ENCODE measurements at places on chromosomes 1 and 21. TPM values are rescaled to one million over a fixed set of nuclear protein-coding genes. Genes with fewer than 3 reads are reported as not detected.

DNA sequence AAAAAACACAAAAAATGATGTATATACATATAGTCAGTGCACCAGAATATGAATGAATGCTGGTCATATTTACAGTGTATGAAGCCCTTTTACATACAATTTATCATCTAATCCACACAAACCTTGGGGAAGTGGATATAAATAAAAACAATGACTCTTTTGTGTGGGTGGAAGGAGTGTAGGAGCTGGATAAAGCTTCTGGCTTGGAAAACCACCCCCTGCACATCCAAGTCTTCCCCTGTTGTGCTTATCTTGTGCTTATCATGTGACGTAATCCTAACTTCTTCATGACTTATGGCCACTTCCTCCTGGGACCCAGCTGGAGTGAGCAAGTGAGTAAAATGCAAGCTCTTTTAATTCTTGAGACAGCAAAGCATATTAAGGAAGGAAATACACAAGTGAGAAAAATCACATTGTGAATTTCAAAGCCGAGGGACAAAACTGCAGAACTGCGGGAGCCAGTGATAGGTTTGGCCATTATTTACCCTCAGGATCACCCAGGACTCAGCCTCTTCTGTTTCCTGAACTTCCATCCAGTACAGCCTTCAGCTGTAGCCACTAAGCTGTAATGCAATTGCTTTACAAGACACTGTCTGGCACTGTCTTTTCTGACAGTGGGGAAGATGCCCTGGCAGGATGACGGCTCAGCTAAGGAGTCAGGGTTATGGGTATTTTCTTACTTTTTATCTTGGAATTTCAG is 104.0 kb upstream of the PPM1J start:
- DNase-seq: peak; percentile 82

GRCh38 chr1:33392639-33393038 is 38.3 kb downstream of the PHC2 start:
- no peak for DNase-seq

DNA sequence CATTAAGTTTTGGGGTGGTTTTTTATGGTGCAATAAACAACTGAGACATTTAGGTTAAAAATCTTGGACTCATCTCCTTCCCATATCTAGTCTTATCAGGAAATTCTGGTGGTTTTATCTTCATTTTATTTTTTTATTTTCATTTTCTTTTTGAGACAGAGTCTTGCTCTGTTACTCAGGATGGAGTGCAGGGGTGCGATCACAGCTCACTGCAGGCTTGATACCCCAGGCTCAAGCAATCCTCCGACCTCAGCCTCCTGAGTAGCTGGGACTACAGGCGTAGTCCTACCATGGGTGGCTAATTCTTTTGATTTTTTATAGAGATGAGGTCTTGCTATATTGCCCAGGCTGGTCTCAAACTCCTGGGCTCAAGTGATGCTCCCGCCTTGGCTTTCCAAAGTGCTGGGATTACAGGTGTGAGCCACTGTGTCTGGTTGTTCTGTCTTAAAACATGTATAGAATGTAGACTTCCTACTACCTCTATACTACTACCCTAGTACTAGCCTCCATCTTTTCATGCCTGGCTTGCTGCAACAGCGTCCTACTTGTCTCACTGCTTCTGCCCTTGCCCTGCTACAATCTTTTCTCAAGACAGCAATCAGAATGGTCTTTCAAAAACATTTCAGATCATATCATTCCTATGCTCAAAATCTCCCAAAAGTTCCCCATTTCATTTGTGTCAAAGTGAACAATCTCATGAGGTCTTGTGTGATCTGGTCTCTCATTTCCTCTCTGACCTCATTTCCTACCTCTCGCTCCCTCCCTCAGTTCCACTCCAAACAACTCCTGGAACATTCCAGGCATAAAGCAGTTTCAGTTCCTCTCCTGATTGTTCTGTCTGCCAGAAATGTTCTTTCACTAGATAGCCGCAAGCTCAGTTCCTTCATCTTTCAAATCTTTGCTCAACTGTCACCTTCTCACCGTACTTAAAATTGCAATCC is 5.9 kb upstream of the FCGR2A start:
- DNase-seq: peak; percentile 20

DNA sequence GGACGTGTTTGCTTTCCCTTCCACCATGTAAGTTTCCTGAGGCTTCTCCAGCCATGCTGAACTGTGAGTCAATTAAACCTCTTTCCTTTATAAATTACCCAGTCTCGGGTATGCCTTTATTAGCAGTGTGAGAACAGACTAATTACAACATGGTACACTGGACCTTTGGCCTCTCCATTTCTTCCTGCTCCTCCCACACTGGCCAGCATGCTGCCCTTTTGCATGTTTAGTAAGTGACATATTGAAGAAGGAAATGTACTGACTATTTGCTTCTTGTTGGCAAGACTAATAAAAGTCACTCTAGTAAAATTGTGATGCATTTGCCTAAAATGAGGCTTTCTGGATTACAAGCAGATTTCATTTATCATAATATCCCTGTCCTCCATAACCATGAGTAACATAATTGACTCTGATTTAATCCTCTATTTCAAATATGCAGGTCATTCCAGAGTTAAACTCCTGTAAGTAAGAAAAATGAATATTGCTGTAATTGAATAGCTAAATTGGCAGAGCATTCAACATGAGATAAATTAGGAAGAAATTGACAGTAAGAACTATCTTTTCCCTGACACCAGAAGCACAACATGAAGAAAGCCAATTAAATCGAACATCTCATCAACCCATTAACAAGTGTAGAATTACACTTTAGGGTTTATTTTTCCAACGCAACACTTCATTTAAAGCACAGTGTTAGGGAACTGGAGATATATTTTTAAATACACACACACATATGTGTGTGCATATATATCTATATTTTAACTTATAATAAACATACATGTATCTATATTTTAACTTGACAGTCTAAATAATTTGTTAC is 427.8 kb upstream of the ZP4 start:
- DNase-seq: no peak

GRCh38 chr21:25964015-25964414 is 206.6 kb downstream of the APP start:
- DNase-seq: no peak

DNA sequence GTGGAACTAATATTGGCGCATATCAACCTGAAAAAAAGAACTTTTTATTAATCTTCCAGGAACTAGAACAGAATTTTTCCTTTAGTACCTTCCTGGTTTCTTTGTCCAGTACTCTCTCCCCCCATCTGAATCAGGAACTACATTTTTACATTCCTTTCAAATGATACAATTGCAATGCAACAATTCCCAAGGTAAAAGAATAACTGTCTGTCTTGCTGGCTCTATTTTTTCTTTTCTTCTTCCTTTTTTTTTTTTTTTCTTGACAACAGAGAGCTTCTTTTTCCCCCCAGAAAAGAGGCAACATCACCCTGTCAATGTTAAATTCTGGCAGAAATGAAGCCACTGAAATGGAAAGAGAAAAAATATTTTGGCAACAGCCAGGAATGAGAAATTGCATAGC is 4.5 kb upstream of the CD101 start:
- peak; percentile 70 for DNase-seq

DNA sequence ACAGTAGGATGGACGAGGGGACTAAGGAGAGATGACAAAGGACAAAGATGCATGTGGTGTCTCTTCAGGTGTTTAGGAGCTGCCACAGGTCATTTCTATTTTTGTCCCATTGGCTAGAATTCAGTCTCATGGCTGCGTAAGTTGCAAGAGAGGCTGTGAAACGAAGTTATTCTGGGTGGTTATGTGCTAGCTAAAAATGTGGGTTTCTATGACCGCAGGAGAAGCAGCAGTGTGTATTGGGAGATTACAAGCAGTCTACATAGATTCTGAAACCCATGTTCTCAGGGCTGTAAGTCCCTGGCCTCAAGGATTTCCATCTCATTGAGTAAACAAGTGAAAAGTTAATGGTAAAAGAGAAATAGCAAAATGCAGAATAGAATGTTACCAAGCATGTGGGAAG is 110.7 kb downstream of the SPATA46 start:
- no peak for DNase-seq

- no peak for DNase-seq
Observed at GRCh38 chr1:154557248-154557938, 1.1 kb downstream of the UBE2Q1 start.

- no peak for DNase-seq
Observed at GRCh38 chr1:90175490-90176167, 180.7 kb downstream of the ZNF326 start.

- DNase-seq: no peak
Observed at GRCh38 chr1:26913389-26913753, 404 bp downstream of the NR0B2 start.

- no peak for DNase-seq
Observed at GRCh38 chr1:12157366-12158231, 9.2 kb upstream of the TNFRSF1B start.

GRCh38 chr21:45361033-45361997 is 43.6 kb upstream of the COL18A1 start:
- DNase-seq: no peak

The TTC3 gene
- 615 TPM for total RNA-seq

The ILF2 gene
- 189 TPM for total RNA-seq

The ACTL8 gene
- not detected for total RNA-seq

The AGMAT gene
- total RNA-seq: 1.4 TPM

The SAMSN1 gene
- total RNA-seq: not detected

The ZNF683 gene
- not detected for total RNA-seq

The TDRD10 gene
- total RNA-seq: not detected

The LHX8 gene
- total RNA-seq: not detected

The COL11A1 gene
- total RNA-seq: 0.45 TPM

Data from fibroblast of the aortic adventitia (primary cell).